GM12892 (cell line): ENCODE measurements at places on chromosomes 4 and X.
A peak's percentile ranks its signal among the peaks of the same experiment; 100 is the strongest.

GRCh38 chr4:140342620-140343019 lies 30.8 kb upstream of the SCOC start:
- DNase-seq: no peak

DNA sequence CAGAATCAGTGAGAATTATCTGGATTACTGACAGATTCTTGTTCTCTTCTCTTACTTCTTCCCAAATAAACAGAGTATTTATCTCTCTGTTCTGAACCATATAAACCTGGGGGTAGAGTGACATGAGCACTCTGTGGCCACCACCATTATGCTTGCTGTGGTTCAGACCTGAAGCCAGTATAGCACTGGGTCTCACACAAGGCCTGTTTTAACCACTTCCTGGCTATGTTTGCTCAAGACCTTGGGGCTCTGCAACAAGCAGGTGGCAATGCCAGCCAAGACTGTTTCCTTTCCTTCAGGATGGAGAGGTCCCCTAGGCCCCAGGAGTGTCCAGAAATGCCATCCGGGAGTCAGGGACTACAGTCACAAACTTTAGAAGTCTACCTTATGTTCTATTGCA lies 21.7 kb upstream of the HEPH start:
- no peak for DNase-seq

- DNase-seq: no peak
Observed at GRCh38 chr4:139669890-139670289, 4.3 kb downstream of the MGST2 start.

GRCh38 chrX:136658151-136658550 lies 10.2 kb downstream of the CD40LG start:
- no peak for DNase-seq

GRCh38 chr4:111775556-111776297 lies 369.5 kb upstream of the FAM241A start:
- DNase-seq: no peak

DNA sequence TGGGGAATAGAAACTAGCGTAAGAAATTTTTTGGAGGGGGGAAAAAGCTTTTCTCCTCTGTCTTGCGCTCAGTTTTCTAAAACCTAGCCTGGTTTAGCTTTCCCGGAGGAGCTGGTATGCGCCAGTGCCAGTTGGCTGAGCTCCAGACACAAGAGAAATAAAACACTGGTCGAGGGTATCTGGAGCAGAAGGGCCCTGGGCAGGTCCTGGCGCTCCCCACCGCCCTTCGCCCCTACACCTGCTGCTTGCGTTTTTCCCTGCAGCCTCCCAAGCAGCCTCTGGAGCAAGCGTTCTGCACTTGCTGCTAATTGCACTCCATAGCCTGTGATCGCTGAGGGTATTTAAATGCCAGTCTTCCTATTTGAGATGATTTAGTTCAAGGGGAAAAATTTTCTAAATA lies 816 bp downstream of the EREG start:
- no peak for DNase-seq

GRCh38 chr4:24472514-24473308 lies 111.6 kb downstream of the DHX15 start:
- DNase-seq: peak; percentile 57

GRCh38 chr4:94757192-94758140 lies at the start of gene BMPR1B:
BMPR1B (plus strand) TSS chr4:94757955; CDS start chr4:95104425, 346,470 bp downstream.
- DNase-seq: peak; percentile 5

GRCh38 chr4:86961605-86962295 lies 26.9 kb downstream of the AFF1 start:
- no peak for DNase-seq

- DNase-seq: no peak
Observed at GRCh38 chrX:19906293-19906692, 18.9 kb upstream of the SH3KBP1 start.

DNA sequence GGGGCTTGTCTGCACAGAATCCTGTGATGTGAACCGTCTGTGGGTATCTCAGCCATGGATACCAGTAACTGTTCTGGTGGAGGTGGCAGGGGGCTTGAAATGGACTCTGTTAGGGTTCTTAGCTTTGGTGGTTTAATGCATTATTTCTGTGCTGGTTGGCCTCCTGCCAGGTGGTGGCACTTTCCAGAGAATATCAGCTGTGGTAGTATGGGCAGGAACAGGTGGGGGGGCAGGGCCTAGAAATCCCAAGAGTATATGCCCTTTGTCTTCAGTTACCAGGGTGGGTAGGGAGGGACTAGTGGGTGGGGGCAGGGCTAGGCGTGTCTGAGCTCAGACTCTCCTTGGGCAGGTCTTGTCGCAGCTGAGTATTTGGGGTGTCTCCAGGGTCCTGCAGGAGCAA lies 106.7 kb downstream of the KIT start:
- no peak for DNase-seq

DNA sequence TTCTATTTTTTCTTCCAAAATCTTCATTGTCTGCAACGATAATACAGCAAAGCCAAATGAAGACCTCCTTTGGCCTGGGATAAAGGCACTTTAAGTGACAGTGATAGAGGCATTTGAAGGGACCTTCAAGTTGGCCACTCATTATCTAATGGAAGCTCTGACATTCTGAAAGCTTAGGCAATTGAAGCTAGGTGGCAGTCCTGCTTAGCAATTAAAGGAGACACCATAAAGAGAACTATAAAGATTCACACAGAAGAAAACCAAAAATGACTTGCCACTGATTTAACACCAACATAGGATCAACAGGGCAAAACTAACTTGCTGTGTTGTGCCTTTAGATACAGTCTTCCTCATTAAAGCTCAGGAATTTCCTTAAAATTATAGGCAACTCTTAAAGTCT lies 103.3 kb upstream of the TSPAN7 start:
- DNase-seq: no peak

DNA sequence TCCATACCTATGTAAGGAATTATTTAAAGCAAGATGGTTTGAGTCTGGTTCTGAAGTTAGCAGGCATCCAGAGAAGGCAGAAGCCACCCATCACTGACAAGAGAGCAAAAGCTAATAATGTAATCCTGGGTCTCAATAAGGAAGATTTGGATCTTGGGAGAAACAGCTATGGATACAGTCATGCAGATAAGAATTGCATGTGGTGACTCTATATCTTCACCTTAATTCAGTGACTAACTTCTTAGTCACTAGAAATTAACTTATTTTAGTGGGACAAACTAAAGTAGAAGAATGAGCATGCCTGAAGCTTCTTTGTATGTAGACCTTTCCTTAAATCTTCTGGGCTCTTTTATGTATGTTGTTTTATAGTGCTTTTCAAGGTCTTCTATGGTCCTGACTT lies 66.6 kb downstream of the ATP10D start:
- DNase-seq: no peak

GRCh38 chrX:85963736-85964135 lies 83.6 kb downstream of the CHM start:
- no peak for DNase-seq

DNA sequence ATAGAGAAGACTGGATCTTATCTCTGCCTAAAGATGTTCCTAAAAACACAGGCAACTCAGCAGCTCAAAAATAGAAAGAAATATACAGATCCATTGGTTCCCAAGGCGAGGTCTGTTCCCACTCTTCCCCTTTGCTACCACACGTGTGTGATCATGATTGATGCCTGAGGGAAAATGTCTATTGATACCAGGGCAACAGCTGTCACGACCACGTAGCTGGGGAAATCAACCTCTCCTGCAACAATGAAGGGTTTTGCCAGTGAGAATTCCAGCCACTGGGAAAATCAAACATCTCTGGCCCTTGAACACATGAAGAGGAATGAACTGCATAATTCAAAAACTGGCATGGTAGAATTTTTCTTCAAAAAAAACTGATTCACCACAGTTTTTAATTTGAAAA lies 131.0 kb upstream of the MAP3K15 start:
- DNase-seq: no peak

- no peak for DNase-seq
Observed at GRCh38 chrX:111123606-111124179, 27.7 kb downstream of the PAK3 start.

DNA sequence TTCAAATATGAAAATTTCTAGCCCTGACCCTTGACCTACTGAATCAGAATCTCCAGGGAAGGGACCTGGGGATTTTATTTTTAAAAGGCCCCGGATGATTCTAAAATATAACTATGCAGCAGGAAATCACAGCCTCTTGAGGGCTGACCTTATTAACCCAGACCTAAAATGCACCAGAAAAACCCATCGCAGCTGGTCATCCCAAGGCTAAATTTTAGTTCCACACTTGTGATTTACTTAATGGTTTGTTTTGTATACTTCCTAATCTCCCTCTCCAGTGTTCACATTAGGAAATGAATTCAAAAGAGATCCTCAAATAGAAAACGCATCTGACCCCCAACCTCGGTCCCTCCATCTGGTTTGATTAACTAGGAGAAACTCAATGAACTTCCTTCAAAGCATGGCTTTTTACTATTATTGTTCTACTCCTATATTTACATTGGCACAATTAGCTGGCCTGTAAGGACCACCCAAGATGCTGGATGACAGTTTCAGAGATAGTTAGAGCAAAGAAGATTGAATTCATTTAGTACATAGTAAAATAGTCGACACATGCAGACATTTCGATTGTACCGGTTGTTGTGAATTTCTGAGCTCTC lies 147.8 kb upstream of the MED14 start:
- no peak for DNase-seq

DNA sequence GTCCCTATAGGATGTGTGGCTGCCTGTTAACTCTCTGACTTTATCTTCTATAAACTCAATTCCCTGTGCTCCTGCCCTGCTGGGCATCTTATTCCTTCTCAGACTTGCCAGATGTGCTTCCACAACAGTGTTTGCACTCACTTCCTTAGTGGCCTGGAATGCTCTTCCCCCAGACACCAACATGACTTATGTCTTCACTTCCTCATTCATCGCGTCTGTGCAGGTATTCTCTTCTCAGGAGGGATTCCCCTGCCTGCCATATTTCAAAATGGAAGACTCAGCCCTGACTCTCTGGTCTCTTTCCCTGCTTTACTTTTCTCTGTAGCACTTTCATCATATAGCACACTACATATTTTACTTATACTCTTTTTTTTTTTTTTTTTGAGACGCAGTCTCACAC lies 344.0 kb downstream of the CENPC start:
- no peak for DNase-seq

DNA sequence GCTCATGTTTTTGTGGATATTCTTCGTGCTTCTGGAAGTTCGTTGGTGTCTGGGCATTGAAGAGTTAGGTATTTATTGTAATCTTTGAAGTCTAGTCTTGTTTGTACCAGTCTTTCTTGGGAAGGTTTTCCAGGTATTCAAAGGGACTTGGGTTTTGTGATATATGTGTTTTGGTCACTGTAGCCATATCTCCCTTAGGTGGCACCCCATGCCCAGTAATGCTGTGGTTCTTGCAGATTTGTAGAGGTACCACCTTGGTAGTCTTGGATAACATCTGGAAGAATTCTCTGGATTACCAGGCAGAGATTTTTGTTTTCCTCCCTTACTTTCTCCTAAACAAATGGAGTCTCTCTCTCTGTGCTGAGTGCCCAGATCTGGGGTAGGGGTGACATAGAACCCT lies 184.1 kb downstream of the TEX13C start:
- no peak for DNase-seq

DNA sequence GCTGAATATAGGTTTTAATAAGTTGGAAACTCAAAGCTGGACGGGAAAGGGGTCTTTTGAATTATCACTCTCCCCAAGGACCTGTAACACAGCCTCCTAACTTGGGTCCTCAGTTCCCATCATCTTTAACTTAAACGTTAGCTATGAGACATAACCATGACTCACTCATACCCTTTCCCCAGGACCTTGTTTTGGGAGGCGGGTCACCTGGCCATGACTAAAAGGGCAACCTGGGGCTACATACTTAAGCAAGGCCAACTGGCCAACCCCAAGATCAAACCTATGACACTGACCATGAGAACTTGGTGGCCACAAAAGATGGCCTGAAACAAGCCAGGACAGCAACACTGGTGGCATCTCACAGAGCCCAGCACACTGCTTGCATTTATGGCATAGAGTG lies 89.0 kb downstream of the SH3KBP1 start:
- no peak for DNase-seq

- no peak for DNase-seq
Observed at GRCh38 chr4:187208651-187209050, 485.0 kb upstream of the FAT1 start.

DNA sequence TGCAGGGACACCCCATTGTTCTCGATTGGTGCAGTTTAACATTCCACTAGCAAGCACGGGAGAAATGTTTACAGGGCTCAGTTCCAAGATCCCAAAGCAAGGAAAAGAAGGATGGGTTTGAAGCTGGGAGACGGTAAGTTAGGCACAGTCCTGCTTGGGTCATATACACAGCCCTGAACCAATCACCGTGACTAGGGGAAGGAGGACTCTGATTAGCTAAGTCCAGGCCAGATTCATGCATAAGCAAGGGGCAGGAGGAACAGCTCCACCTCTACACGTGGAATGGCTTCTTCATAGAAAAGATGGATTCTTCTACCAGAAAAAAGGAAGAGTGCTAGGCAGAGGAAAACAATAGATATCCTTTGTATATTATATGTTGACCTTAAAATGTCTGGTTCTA lies 11.0 kb upstream of the EXOC1L start:
- DNase-seq: no peak

GRCh38 chr4:37537484-37537883 lies 148.7 kb downstream of the RELL1 start:
- DNase-seq: no peak

GRCh38 chr4:8468746-8469535 lies 28.4 kb downstream of the TRMT44 start:
- peak; percentile 73 for DNase-seq

GRCh38 chr4:30839583-30840520 lies 119.7 kb downstream of the PCDH7 start:
- no peak for DNase-seq

DNA sequence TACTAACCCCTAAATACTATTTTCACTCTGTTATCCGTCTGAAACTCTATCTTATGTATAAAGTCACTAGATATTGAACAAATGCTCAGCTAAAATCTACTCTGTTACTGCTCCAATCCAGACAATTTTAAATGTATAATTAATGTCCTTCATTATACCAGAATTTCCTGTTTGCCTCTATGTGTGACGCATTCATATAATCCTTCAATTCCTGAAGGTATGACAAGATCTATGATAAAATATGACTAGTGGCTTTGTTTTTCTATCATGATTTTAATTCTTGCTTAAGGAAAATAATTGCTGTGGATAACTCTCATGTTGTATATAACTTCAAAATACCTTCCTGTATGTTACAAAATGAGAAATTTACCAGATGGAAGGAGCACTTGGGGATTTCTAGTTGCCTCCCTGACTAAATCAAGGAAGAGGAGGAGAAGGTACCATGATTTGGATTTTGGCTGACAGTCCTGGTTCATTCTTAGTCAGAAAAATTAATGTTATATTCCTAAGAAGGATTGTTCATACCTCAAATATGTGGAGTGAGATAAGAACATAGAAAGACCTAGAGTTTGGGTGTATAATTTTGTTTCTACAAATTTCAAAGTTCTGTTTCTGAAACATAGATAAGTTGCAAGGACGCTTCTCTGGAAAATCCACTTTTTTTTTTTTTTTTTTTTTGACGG lies 4.9 kb downstream of the CXCL6 start:
- DNase-seq: no peak

- DNase-seq: no peak
Observed at GRCh38 chr4:26130841-26131432, 189.9 kb upstream of the RBPJ start.

DNA sequence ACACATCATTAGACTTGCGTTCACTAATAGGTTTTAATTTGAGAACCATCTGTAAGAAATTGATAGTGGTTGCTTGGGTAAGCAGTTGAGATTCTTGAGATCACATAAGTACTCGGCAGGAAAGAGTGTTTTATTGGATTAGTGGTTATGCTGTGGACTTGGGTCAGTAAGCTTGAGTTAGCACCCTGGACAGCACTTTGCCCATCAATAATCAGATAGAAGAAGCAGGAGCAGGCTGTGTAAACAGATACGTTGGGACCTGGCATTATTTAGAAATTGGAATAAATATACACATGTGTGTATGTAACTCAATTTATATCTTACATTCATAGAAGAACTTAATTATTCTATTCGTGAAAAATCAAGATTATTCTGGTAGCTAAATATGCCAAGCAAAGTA lies 357.5 kb upstream of the SMIM31 start:
- no peak for DNase-seq
